Stimulated activated CD8-positive, alpha-beta memory T cell treated with anti-CD3 and anti-CD28 coated beads, Interleukin-2, amount 100 ng/mL, for 1 hour (primary cell): ENCODE measurements at places on chromosomes 3 and 15.

GRCh38 chr15:85324202-85324601 lies 56.2 kb upstream of the AKAP13 start:
- no peak for DNase-seq

DNA sequence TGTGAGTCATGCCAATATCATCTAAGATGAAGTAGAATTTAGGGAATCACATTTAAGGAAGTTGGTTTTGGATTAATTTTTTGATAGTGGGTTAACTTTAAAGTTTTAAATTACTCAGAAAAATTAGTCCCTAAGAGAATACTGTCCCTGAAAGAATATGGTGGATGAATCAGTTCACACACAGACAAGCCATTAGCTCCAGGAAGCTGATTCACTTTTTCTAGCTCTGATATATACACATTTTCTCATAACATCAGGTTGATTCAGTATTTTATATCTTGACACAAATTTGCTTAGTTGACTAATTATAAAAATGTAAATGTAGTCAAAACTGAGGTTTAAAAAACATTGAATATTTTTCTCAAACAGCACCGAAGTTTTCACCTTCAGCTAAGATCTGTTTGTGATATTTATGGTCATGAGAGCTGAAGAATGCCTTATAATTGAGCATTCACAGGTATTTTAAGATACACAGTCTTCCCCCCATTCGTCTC lies 55.1 kb downstream of the MYH15 start:
- no peak for DNase-seq

GRCh38 chr3:12959838-12960378 lies 113.3 kb downstream of the IQSEC1 start:
- DNase-seq = no peak

DNA sequence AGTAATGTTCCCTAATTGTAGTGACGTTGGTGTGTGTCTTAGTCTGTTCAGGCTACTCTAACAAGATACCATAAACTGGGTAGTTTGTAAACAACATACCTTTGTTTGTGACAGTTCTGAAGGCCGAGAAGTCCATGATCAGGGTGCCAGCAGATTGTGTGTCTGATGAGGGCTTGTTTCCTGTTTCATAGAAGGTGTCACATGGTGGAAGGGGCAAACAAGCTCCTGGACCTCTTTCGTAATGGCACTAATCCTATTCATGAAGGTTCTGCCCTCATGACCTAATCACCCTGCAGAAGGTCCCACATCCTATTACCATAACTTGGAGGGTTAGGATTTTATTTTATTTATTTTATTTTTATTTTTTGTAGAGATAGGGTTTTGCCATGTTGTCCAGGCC lies 11.1 kb downstream of the ATXN7 start:
- DNase-seq = no peak

- no peak for DNase-seq
Measured at GRCh38 chr15:22980189-22981050, at the start of gene CYFIP1. CYFIP1 (minus strand) TSS chr15:22980368; CDS start chr15:22947285, 33,083 bp downstream.
